Activated CD4-positive, alpha-beta T cell treated with anti-CD3 and anti-CD28 coated beads, Interleukin-2, amount 50 U/mL, for 1 hour (primary cell): ENCODE measurements at places on chromosomes 3 and 15.

DNA sequence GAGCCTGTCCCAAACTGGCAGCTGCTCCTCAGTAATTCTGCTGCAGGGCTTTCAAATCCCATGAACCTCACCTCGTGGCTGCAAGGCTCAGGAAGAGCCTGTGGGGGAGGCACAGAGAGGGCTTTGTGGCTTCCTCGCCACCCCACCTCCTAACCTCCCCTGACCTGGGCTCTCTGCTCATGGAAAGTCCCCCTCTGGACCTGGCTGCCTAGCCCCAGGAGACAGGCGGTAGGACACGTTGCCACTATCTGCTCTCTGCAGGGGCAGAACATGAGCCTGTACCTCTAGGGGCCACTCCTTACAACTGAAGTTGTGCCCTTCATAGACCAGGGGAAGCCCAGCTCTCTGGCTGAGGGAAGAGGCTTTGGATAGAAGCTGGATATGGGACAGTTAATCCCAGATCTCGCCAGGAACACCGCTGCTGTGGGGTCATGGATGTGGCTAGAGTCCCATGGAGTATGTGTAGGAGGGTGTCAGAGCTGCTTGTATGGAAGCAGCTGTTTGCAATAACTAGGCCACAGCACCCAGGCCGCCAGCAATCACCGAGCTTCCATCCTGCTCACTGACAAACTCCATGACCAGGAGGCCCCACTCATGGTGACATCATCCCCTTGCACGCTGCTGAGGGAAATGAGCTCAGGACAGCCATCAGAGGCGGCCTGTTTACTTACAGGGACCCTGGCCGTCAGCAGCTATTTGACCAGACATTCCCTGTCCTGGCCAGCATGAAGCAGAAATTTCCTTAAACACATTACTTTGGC is 34.0 kb upstream of the CILP start:
- DNase-seq, result no peak

DNA sequence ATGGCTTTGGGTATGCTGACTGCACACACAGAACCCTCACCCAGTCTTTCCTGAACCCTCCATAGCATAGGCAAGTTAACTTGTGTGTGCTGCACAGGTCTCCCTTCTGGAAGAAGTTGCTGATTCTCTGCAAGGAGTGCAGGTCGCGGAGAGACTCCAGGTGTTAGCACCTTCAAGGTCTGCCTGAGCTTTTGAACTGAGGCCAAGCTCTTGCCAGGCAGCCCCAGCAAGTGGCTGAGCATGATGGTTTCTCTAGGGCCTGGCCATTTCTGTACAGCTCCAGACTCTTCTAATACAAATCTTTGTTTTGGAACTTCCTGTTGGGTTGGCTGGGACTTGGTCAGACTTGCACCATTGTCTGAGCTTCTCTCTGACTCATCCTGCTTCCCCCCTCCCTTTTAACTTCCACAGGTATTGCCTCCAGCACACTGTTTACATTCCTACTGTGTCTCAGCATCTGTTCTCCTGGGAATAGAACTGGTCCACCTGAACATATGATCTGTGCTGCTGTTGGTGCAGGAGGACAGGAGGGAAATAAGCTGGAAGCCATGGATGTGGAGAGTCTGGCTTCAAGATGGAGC is 53.3 kb downstream of the KY start:
- no peak for DNase-seq

GRCh38 chr3:180804916-180805315 is 107.6 kb upstream of the FXR1 start:
- DNase-seq, result no peak

GRCh38 chr3:32557640-32558352 is 12.9 kb downstream of the DYNC1LI1 start:
- DNase-seq, result no peak

DNA sequence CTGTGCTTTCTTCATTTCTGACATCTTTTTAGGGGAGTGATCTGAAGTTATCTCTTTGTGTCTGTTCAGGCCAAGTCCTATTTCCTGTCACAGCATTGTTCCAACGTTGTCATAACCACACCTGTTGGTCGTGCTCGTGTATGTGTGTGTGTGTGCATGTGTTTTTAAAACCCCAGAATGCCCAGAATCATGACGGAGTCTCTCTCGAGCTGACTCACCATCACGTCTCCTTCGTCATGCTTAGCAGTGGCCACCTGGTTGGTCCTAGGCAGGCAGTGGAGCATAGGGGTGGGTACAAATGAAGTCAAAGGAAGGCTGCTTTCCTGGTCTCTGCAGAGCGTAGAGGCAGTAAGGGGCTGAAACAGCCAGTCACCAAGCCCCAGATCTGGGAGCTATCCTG is 126.8 kb upstream of the ABHD17C start:
- DNase-seq, result no peak

GRCh38 chr3:124034016-124034843 is 42.3 kb upstream of the ROPN1 start:
- DNase-seq, result no peak

- no peak for DNase-seq
Measured at GRCh38 chr15:92462424-92463125, 68.9 kb downstream of the ST8SIA2 start.
